ENCODE measurements at places on chromosomes 12 and 14.

GRCh38 chr12:57838594-57839302, 7.8 kb downstream of the CTDSP2 start:
- DNase-seq: peak; percentile 48

DNA sequence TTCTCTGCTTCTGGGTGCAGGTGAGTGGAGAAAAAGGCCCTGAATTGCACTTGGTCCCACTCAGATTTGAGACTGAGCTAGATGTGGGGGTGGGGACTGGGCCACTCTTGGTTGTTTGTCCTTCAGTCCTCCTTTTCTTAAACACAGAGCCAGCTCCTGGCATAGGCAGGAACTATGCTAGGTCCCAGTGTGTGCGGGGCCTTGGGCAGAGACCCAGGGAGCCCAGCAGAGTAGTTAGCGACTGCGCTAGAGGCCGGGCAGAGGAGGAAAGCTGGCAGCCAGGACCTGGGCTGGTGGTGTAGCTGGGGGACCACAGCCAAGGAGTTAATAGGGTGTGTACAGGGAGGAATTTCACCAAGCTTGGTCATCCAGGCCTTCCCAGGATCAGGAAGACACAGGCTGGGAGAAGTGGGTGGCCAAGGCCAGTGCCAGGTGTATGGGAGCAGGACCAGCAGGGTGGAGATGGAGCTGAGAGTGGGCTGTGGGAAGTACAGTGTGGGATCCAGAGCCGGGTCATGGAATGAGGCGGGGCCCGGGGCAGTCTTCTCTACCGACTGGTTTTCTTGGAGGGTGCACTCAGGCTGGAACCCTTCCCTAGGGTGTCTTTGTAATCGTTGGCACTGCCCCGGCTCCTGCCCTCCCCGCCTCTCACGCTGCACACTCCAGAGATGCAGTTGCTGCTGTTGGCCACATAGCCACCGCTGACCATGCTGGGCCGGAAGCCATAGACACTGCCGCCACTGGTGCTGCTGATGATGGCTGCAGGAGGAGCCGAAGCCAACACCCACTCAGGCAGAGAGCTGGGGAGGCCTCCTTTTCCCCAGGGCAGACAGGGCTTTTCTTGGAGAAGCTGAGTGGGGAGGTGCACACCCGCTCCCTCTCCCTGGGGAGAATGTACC, 8.7 kb downstream of the KRT71 start:
- no peak for DNase-seq

GRCh38 chr14:56379956-56380355, 199.6 kb upstream of the TMEM260 start:
- DNase-seq: no peak

DNA sequence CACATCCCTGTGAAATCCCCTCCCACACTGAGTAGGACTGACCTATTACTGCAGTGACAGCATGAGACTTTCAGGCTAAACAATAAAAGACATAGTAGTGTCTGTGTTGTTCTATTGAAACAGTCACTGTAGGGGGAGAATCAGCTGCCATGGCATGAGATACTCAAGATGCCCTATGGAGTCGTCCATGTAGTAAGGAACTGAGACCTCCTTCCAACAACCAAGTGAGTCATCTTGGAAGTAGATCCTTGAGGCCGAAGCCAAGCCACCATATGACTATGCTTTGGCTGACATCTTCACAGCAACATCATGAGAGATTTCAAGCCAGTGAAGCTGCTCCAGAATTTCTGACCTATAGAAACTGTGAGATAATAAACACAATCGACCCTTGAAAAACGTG, 12.1 kb upstream of the LRP6 start:
- no peak for DNase-seq

GRCh38 chr12:90368081-90368480, 586.9 kb downstream of the CCER1 start:
- no peak for DNase-seq

GRCh38 chr14:89881839-89882238, 72.7 kb downstream of the EFCAB11 start:
- no peak for DNase-seq

GRCh38 chr12:19154686-19155085, 25.2 kb downstream of the PLEKHA5 start:
- DNase-seq: no peak

Data from CD4-positive, alpha-beta T cell treated with Interleukin-12 subunit alpha and Interleukin-12 subunit beta, for 1 hour (primary cell).